ENCODE measurements at places on chromosomes 3 and 15. TPM values are rescaled to one million over a fixed set of nuclear protein-coding genes. Genes with fewer than 3 reads are reported as not detected.

The CNTN3 gene
- 5.8 TPM for polyA plus RNA-seq

The SCAANT1 gene
- polyA plus RNA-seq: not detected

The ACKR2 gene
- 2.0 TPM for polyA plus RNA-seq

The ITIH3 gene
- polyA plus RNA-seq: 5.1 TPM

The TMEM266 gene
- 11.6 TPM for polyA plus RNA-seq

The NCEH1 gene
- polyA plus RNA-seq: 4.8 TPM

The PLSCR2 gene
- polyA plus RNA-seq: 1.00 TPM

The FGF7 gene
- 15.3 TPM for polyA plus RNA-seq

The LMAN1L gene
- not detected for polyA plus RNA-seq

The CACNA2D3 gene
- 1.4 TPM for polyA plus RNA-seq

The AP4E1 gene
- polyA plus RNA-seq: 9.8 TPM

The PCLAF gene
- 48.8 TPM for polyA plus RNA-seq

The EXD1 gene
- not detected for polyA plus RNA-seq

The OR5K2 gene
- polyA plus RNA-seq: 0.53 TPM

The ANKUB1 gene
- 0.36 TPM for polyA plus RNA-seq

The SNTN gene
- polyA plus RNA-seq: not detected

The LEKR1 gene
- polyA plus RNA-seq: 2.5 TPM

The INKA1 gene
- 12.4 TPM for polyA plus RNA-seq

The GOLGA8T gene
- polyA plus RNA-seq: 0.75 TPM

The OR5H14 gene
- not detected for polyA plus RNA-seq

The CCNDBP1 gene
- polyA plus RNA-seq: 61.7 TPM

The PTX3 gene
- 3.8 TPM for polyA plus RNA-seq

The CPN2 gene
- polyA plus RNA-seq: 0.11 TPM

The SLC24A5 gene
- 0.52 TPM for polyA plus RNA-seq

The FMN1 gene
- 14.2 TPM for polyA plus RNA-seq

The MYZAP gene
- polyA plus RNA-seq: 5.5 TPM

The CGNL1 gene
- 70.8 TPM for polyA plus RNA-seq

The PTPRG gene
- polyA plus RNA-seq: 97.7 TPM

The TIGIT gene
- not detected for polyA plus RNA-seq

The ANKRD63 gene
- 0.18 TPM for polyA plus RNA-seq

The LNP1 gene
- polyA plus RNA-seq: 7.3 TPM

The GXYLT2 gene
- polyA plus RNA-seq: 13.2 TPM

The RBPMS2 gene
- polyA plus RNA-seq: 10.5 TPM

The FOXB1 gene
- polyA plus RNA-seq: not detected

The TGM5 gene
- not detected for polyA plus RNA-seq

The DZIP3 gene
- polyA plus RNA-seq: 37.2 TPM

The SEMA3B gene
- 75.2 TPM for polyA plus RNA-seq

The CFAP100 gene
- 0.55 TPM for polyA plus RNA-seq

The SLC6A1 gene
- polyA plus RNA-seq: 0.85 TPM

The IMPG2 gene
- 0.41 TPM for polyA plus RNA-seq

The RHOV gene
- polyA plus RNA-seq: 1.4 TPM

The UBL7 gene
- 71.4 TPM for polyA plus RNA-seq

The THBS1 gene
- polyA plus RNA-seq: 187 TPM

The CSPG5 gene
- 1.1 TPM for polyA plus RNA-seq

The WDR93 gene
- 1.9 TPM for polyA plus RNA-seq

The NANOGP8 gene
- 0.22 TPM for polyA plus RNA-seq

The TMEM207 gene
- 17.6 TPM for polyA plus RNA-seq

The PDZRN3 gene
- 40.3 TPM for polyA plus RNA-seq

The CHRM5 gene
- polyA plus RNA-seq: 0.17 TPM

The DYNLT2B gene
- polyA plus RNA-seq: 32.0 TPM

The PPARG gene
- 28.2 TPM for polyA plus RNA-seq

The CD80 gene
- 0.12 TPM for polyA plus RNA-seq

The EPHB3 gene
- polyA plus RNA-seq: 29.2 TPM

The ACTC1 gene
- polyA plus RNA-seq: 1.0 TPM

The TTLL13 gene
- polyA plus RNA-seq: 0.12 TPM

The IFT122 gene
- polyA plus RNA-seq: 39.1 TPM

The TCTA gene
- polyA plus RNA-seq: 38.9 TPM

The CFAP91 gene
- polyA plus RNA-seq: 18.8 TPM
